ENCODE measurements at places on chromosomes 2 and 18. TPM values are rescaled to one million over a fixed set of nuclear protein-coding genes. Genes with fewer than 3 reads are reported as not detected.

DNA sequence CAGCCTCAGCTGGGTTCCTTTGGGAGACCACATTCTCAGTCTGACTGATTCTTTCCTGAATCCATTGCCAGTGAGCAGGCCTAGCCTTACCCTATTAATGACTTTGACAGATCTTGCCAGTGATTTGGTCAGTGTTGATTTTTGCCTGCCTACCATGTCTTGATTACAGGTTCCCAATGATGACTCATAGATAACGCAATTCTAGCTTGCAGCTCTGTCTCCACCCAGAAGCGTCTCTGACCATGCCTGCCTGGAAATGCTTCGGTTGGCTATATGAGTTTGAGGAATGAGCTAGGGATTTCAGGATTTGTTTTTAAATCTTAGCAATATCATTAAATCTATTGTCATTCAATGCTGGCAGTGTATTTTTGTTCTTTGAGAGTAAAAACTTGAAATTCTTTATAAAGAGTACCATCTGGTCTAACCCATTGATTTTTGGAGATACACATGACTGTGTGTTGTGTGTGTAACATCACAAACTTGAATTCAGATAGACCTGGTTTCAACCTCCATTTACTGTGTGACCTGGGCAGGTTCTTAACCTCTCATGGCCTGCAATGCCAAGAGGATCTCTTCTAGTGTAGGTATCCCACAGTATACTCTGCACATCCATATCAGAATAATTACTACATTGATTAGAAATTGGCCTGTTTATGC, 57.0 kb downstream of the CCDC150 start:
- H3K36me3 ChIP-seq = no peaks in the 10 kb centered on the region
- H3K27me3 ChIP-seq = no peaks in the 10 kb centered on the region
- H3K27ac ChIP-seq = no peak overlapping the region
- no peak overlapping the region for H3K4me3 ChIP-seq
- H3K4me1 ChIP-seq = no peaks in the 10 kb centered on the region
- no peak for DNase-seq

DNA sequence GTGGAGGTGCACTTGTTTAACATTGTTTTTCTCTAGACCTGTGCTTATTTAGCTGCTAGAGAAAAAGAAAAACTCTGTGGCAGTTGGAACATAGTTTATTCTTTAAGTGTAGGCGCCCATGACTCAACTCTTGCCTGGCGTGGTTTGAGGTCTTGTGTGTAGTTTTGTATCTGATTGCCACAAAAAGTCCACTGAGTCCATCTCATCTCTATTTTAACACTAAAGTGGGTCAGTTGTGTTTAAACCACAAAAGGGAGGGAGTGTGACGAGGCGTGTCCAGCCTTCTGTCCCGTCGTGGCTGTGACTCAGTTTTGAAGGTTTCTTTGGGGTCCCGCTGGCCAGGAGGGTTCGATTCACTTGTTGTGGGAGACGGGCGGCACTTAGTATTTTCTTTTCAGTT, 15.3 kb upstream of the UGT1A9 start:
- no peak overlapping the region for H3K27ac ChIP-seq
- H3K4me3 ChIP-seq = no peak overlapping the region
- peaks cover 30% of the 10 kb centered on the region for H3K27me3 ChIP-seq

DNA sequence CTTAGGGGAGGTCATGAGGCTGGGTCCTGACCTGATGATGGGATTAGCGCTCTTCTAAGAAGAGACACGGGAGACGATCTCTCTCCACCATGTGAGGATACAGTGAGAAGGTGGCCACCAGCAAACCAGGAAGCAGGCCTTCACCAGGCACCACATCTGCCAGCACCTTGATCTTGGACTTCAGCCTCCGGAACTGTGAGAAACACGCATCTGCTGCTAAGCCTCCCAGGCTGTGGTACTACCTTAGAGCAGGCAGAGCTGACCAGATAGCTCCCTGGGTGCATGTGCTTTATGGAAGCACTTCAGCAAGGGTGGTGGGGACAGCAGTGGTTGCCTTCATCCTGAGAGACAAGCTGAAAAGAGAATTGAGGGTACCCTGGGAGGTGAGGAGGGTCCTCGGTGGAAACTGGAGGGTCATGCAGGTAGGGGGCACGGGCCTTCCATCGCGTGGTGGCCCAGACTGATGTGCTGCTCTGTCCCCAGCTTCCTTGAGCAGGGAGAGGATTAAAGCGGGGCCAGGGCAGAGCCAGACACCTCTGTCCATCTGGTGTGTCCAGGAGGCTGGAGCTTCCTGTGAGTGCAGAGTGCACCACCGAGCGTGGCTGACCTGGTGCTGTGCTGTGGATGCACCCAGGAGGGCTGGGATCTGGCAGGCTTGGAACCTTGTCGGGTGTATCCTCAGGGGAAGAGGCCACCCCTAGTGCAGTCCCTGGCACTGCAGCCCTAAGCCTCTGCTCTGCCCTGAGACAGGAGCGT, 42.9 kb upstream of the HS6ST1 start:
- no peak overlapping the region for H3K27ac ChIP-seq
- H3K4me1 ChIP-seq = no peaks in the 10 kb centered on the region
- H3K27me3 ChIP-seq = no peaks in the 10 kb centered on the region
- no peak overlapping the region for H3K4me3 ChIP-seq
- no peak for DNase-seq

Gene CTLA4
- total RNA-seq = 20.1 TPM

GRCh38 chr2:205762881-205763280, 80.6 kb downstream of the NRP2 start:
- no peaks in the 10 kb centered on the region for H3K4me1 ChIP-seq
- H3K27ac ChIP-seq = no peak overlapping the region
- H3K36me3 ChIP-seq = no peaks in the 10 kb centered on the region
- no peak overlapping the region for H3K4me3 ChIP-seq
- no peak for DNase-seq

Gene TTR
- total RNA-seq = not detected

GRCh38 chr18:57869221-57869620, 66.1 kb upstream of the ATP8B1 start:
- no peaks in the 10 kb centered on the region for H3K4me1 ChIP-seq
- no peaks in the 10 kb centered on the region for H3K36me3 ChIP-seq
- peaks cover 1% of the 10 kb centered on the region for H3K27me3 ChIP-seq
- no peak overlapping the region for H3K4me3 ChIP-seq

Gene GALM
- total RNA-seq = 41.1 TPM

Gene C2orf72
- total RNA-seq = not detected

- peaks cover 14% of the 10 kb centered on the region for H3K36me3 ChIP-seq
- DNase-seq = peak; percentile 12
- H3K27ac ChIP-seq = peak overlapping the region; percentile 96
- peaks cover 34% of the 10 kb centered on the region for H3K4me1 ChIP-seq
- peak overlapping the region; percentile 82 for H3K4me3 ChIP-seq
- H3K27me3 ChIP-seq = no peaks in the 10 kb centered on the region
Measured at GRCh38 chr2:42569116-42569711, 782 bp downstream of the MTA3 start.

DNA sequence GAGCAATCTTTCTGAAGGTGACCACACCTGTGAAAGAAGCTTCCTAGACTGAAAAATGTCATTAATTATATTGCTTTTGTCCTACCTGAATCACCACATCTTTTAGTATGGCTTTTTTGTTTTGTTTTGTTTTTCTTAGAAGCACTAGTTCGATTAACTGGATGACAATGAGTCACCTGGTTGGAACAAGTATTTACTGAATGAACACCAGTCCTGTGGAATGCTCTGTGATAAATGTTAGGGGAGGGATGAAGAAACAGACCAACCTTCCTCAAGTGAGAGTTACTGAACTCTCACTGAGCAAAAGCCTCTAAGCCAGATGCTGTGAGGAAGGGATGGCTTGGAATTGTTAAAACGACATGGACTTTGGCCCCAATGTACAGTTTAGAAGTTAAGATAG, 26.8 kb upstream of the DCC start:
- H3K4me3 ChIP-seq = no peak overlapping the region
- H3K36me3 ChIP-seq = no peaks in the 10 kb centered on the region
- no peaks in the 10 kb centered on the region for H3K27me3 ChIP-seq
- H3K4me1 ChIP-seq = no peaks in the 10 kb centered on the region
- DNase-seq = no peak

DNA sequence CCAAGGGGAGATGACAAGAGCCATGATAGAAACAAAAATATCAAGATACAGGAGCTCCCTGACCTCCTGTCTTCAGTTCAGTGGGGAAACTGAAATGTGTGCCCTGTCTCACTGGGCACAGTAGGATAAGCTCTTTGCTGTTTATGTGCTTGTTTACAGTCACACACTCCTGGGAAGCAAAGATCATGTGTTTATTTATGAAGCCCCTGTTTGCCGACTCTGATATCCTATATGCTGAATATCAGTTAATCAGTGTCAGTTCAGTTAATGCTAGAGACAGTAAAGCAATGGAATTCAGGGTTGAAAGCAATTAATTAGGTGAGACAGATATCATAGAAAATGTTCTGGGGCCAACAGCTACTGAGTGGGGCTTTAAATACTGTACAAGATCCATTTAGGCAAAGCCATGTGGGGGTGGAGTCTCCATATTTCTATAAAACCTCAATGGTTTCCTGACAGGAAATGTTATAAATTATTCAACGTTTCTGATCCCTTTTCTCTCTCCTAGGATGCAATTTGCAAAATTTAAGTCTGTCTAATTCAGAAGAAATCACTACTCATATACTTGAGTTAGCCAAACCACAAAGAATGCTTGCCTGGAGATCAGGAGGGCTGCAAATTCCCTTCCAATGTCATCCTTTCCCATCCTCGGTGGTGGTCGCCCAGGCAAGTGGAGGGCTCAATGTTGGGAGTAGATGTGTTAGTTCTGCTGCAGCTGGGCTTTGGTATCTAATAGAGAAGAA, 551.3 kb downstream of the CMPK2 start:
- DNase-seq = no peak
- H3K27ac ChIP-seq = no peak overlapping the region
- no peaks in the 10 kb centered on the region for H3K36me3 ChIP-seq
- no peaks in the 10 kb centered on the region for H3K27me3 ChIP-seq
- H3K4me3 ChIP-seq = no peak overlapping the region
- no peaks in the 10 kb centered on the region for H3K4me1 ChIP-seq

- no peak overlapping the region for H3K27ac ChIP-seq
- peaks cover 3% of the 10 kb centered on the region for H3K27me3 ChIP-seq
- H3K4me1 ChIP-seq = no peaks in the 10 kb centered on the region
Measured at GRCh38 chr18:21295101-21295500, 53.1 kb downstream of the GREB1L start.

DNA sequence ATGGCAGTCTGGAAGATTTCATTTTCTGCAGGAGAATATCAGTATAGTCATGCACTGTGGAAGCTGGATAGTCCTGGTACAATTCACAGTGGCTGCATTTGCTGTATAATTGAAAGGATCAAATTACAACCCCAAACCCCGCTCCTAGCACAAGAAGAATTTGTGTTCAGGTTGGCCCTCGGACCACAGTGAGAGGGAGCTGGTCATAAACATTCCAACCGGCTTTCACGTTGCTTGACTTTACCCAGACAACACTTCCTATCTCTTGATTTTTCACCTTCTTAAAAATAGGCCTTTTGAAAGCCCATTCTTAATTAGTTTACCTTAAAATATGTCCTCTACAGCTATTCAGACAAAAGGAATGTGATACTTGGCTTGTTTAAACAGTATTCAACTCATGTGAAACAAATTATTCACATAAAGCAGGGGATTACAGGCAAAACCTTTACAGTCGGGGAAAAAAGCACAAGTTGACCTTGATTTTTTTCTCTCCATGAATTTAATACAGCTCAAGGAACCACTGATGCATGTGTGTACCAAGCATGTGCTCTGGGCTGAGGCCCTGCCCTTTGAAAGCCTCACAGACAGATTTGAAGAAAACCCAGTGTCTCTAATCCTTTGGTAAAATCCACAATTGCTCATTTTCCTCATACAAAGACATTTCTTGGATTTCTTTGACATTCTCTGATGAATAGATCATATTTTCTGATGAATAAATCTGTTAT, 143.0 kb upstream of the SOX11 start:
- no peak overlapping the region for H3K27ac ChIP-seq
- no peaks in the 10 kb centered on the region for H3K4me1 ChIP-seq
- no peaks in the 10 kb centered on the region for H3K27me3 ChIP-seq
- H3K4me3 ChIP-seq = no peak overlapping the region
- no peak for DNase-seq

Gene INHBB
- total RNA-seq = not detected

DNA sequence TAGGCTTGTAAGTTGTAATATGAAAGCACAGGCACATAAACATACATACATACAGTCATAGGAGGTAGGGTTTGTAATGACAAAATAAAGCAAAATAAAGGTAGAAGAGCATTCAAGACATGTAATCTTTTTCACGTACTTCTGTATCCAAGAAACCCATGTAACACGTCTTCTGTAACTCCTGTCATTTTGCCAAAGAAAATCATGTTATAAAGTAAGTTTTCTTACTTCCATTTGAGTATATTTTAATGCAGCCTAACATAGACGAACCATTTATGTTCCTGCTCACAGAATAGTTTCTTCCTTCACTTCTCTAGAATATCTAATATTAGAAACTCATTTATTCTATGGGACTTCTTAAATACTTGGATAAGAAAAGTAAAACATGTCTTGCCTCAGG, 1884.0 kb upstream of the CELF4 start:
- peaks cover 14% of the 10 kb centered on the region for H3K4me1 ChIP-seq
- H3K27ac ChIP-seq = no peak overlapping the region
- H3K4me3 ChIP-seq = no peak overlapping the region
- H3K36me3 ChIP-seq = no peaks in the 10 kb centered on the region
- H3K27me3 ChIP-seq = no peaks in the 10 kb centered on the region

Gene TACR1
- not detected for total RNA-seq

DNA sequence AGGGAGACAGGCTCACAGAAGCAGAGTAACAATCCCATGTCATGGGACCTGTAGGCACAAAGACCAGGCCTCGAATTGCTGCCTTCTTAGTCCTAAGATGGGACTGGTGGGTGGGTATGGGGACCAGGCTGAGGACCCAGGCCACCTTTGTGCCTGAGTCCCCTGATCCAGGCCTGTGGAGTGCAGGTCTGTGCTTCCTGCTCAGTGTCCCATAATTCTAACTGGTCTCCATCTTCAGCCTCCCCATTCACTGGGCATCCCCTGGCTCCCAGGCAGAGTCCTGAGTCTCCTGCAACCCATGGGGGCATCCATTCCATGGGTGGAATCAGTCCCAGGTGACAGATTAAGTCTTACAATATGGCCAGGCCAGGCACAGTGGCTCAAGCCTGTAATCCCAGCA, 83.9 kb downstream of the SMAD7 start:
- H3K4me1 ChIP-seq = peaks cover 14% of the 10 kb centered on the region
- no peak overlapping the region for H3K4me3 ChIP-seq
- DNase-seq = no peak
- no peak overlapping the region for H3K27ac ChIP-seq
- no peaks in the 10 kb centered on the region for H3K36me3 ChIP-seq
- H3K27me3 ChIP-seq = no peaks in the 10 kb centered on the region

DNA sequence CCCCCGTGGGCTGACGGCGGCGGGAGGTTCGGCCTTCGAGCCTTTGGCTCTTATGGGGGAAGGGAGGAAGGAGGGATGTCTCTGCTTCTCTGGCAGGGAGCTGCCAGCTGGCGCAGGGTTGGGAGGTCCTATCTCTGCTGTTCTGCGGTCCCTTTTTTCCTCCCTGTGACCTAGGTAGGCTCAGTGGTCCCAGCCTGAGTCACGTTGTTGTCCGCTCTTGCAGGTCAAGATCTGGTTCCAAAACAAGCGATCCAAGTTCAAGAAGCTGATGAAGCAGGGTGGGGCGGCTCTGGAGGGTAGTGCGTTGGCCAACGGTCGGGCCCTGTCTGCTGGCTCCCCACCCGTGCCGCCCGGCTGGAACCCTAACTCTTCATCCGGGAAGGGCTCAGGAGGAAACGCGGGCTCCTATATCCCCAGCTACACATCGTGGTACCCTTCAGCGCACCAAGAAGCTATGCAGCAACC, 2.5 kb downstream of the DLX1 start:
- H3K27me3 ChIP-seq = peaks cover 94% of the 10 kb centered on the region
- peak overlapping the region; percentile 81 for H3K27ac ChIP-seq
- peak; percentile 4 for DNase-seq
- peak overlapping the region; percentile 57 for H3K4me3 ChIP-seq
- H3K4me1 ChIP-seq = peaks cover 60% of the 10 kb centered on the region
- H3K36me3 ChIP-seq = peaks cover 6% of the 10 kb centered on the region

Gene ERMN
- 2.7 TPM for total RNA-seq
